ENCODE measurements at places on chromosomes 5 and 9.

- ATAC-seq = no peak
These were observed 268.9 kb upstream of the PDE4D start for GRCh38 chr5:60162441-60162840.

DNA sequence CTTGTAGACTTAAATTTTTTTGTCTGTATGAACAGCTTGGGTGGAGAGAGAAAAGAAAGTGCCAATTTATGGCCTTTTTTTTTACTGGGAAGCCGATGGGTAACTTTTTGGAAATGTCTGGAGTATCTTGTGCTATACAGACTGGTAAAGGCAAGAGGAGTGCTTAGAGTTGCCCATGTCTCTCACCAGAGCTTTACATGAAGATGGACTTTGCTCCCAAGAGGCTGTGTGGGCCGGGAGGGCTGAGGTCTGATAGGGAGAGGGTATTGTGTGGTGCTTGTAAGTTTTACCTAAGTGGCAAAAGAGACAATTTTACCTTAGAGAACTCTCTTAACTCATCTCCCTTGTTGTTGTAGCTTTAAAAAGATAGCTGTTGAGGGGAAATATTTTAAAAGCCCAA lies 203.2 kb downstream of the SEMA6A start:
- ATAC-seq = no peak

DNA sequence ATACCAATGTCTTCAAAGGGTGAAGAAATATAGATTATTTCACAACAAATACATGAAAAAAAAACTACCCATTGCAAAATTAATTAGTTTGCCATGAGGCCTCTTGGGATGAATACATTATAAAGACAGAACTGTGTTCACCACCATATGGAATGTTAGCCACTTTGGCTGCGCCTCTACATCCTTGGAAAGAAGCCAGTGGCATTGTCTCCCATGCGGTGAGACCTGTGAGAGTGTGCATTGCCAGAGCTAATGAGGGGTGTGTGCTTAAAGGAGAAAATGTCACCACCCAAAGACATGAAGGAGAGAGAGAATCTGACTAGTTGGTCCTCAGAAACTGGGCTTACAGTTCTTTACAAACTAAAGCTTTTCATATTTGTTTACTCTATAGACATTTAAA lies 110.6 kb downstream of the PLPPR1 start:
- no peak for ATAC-seq

DNA sequence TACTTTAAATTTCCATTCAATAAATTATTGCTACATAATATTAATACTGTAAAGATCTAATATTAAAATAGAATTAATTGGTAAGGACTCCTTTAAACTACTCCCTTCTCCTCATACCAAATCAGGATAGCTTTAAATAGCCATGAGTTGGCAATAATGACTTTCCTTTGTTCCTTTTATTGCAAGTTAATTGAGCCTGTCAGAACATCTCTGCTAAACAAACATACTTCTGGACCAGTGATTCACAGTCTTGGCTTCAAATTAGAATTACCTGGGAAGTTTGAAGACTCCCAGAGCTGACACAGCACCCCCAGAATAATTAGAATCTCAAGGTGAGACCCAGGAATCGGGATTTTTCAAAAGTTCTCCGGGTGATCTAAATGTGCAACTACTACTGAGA lies 18.7 kb downstream of the C5orf58 start:
- peak; percentile 52 for ATAC-seq

DNA sequence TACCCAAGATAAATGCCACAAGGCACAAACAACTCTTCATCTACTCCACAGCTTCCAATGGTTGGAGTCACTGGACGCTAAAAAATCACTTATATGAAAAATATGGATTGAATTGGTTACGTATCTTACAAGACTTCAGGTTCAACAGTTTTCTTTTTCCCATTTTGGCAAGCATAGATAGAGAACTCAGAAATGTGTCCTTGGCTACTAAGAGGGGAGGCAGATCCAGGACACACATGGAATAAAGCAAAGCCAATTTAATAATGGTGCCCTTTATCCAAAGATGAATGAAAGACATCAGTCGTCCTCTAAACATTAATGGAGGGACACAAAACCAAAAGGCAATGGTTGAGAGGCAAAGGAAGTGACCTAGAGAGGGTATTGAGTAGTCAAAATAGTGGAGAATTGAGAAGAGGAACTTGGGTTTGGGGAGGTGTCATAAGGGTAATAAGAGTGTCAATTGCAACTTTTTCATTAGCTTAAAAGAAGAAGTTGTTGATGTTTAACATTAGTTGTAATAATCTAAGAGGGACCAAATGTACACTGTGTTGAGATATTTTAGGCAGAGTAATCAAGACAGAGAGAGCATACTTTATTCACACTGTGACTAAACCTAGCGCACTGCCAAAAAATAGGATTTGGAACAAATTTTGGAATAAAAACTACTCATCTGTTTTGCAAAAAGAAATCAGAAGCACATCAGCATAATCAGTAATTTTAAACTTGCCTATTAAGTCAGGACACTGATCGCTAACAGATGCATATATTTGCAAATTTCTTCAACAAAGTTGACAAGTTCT lies 308.2 kb downstream of the ARL15 start:
- no peak for ATAC-seq

DNA sequence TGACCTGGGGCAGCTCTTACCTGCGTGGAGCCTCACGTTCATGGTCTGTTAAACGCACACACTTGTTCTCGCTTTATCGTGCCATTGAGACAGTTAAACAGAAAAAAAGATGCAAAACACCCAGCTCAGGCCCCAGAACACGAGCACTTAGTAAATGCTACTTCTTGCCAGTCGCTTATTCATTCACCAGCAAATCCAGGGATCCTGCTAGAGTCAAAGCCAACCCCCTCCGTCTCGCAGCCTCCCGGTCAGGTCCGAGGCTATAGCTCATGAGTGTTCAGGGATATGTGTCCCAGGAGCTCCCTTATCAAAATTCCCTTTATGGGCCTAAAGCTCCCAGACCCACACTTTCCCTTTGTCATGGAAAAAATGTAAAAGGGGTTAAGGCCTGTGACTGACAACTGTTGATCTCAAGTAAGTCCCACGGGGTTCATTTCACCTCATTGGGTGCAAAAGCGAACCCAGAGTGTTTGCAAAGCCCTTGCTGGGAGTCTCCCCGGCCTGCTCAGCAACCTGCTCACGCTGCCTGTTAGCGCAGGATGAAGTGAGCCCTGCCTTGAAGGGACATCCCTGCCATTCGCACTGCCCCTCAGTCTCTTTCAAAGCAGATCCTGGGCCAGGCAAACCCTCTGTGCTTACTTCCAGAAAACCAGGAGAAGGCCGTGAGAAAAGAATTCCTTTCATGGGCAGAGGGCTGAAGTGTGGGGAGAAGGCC lies 40.7 kb downstream of the HRH2 start:
- no peak for ATAC-seq

DNA sequence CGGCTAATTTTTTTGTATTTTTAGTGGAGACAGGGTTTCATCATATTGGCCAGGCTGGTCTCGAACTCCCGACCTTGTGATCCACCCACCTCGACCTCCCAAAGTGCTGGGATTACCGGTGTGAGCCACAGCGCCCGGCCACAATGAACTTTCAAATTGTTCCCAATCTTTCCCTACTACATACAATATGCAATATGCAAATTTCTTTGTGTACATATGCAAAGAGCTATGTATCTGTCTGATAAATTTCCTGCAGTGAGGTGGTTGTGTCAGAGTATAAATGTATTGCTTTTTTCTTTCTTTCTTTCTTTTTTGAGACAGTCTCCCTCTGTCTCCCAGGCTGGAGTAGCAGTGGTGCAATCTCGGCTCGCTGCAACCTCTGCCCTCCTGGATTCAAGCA lies 48.8 kb upstream of the PLPP1 start:
- ATAC-seq = no peak

GRCh38 chr5:28877050-28877449 lies 1838.7 kb upstream of the CDH9 start:
- no peak for ATAC-seq

DNA sequence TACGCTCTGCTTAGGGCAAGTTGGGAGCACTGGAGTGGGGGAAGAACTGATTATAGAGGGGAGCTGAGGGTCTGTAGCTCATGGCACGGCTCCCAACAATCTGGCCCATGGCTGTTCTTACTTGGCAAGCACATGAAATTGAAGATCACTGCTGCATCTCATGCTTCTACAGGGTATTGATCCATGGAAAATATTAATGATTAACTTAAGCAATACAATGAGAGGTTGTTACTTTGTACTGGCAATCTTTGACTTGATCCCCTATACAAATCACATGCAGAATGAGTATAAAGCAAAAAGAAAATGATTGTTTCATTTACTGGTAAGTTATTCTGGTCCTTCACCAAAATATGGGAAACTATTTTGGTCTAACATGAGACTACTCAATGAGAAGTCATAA lies 481.1 kb downstream of the PDE4D start:
- ATAC-seq = no peak

GRCh38 chr9:10387282-10387681 lies 225.5 kb downstream of the PTPRD start:
- no peak for ATAC-seq

- ATAC-seq = no peak
These were observed 334.0 kb downstream of the ARHGEF28 start for GRCh38 chr5:73960023-73960422.

DNA sequence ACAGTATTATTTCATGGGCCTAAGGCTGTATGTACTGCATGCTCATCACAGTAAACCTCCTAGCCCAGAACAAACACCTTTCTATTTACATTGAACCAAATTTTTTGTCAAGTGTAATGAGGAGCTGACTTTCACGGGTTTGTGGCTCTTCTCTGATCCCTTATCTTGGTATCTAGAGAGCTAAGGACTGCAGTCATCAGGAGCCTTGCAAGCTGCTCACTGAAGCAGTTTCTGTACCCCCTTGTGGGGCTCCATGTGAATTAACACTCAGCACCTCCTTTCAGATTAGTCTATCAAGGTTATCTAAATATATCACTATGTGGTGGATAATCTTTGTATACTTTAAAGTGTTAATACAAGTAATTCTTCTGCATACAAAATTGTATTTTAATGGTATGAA lies 108.2 kb downstream of the AUH start:
- ATAC-seq = no peak

DNA sequence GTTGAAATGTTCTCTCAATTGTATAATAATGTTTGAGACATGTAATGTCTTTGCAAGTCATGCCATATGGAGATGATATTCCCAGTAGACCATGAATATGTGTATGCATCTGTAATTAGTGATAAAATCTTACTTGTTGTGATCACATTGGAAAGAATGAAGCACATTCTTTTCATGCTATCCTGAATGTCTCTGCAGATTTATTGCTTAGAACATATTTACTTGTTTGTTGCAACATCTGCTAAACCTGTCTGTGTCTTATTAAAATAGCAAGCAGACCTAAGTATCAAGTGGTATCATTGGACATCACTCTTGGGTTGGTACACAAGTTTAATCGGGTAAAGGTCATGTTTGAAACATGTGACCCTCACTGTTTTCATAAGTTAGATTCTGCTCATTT lies 265.5 kb upstream of the CD180 start:
- no peak for ATAC-seq

DNA sequence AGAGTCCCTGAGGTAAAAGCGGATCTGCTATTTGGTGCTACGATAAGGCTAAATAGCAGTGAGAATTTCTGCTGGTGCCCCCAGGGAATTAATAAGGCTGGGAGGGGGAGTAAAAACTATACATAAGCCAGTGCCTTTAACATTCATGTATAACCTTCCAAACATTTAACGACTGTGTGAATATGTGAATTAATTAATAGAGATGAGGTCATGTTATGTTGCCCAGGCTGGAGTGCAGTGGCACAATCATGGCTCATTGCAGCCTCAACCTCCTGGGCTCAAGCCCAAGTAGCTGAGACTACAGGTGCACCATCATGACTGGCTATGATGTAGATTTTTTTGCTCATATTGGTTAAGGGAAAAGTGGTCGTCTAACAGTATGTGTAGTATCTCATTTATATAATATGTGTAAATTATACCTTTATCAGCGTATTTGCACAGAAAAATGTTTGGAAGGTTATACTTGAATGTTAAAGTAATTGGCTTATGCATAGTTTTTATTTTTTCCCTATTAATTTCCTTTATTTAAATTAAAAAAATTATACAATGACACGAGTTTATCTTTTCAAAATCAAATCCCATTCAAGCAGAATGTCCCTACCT lies 64.6 kb downstream of the EHMT1 start:
- ATAC-seq = no peak

DNA sequence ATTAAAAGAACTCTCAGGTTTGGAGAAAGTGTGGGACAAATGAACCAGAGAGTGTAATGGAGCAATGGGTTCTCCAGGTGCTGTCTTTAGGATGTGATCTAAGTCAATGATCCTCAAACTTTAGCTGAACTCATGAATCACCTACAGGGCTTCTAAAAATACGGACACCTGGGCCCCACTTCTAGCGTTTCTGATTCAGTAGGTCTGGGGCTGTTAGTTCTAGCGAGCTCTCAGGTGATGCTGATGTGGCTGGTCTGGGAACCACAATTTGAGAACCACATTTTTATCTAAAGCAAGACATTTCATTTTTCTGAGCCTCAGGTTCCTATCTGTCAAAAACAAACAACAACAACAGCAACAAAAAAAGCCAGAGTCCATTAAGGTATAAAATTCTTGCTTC lies 35.1 kb upstream of the PCA3 start:
- ATAC-seq = no peak

GRCh38 chr5:149049371-149049781 lies 13.5 kb downstream of the SH3TC2 start:
- no peak for ATAC-seq

DNA sequence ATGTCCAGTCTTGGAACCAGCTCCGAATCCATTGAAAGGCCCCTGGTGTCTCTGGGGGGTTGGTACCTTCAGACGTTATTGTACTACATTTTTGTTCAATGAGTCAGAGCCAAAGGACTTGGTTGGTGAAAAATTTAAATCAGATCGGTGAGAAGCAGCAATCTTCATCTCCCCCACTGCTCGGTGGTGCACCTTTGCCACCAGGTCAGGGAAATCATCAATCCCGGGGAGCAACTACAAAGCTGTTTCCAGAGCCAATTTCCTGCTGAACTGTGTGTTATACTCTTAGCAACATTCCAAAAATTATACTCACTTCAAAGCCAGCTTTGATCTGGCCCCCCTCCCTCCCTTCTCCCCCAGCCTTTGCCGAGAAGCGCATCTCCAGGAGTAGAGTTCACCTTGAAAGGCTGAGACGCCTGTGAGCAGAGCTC lies 375.2 kb upstream of the WWC1 start:
- ATAC-seq = no peak

GRCh38 chr5:10863763-10864383 lies 102.8 kb upstream of the DAP start:
- ATAC-seq = peak; percentile 73

- ATAC-seq = peak; percentile 15
These were observed 108.5 kb downstream of the C9orf152 start for GRCh38 chr9:110099236-110100095.

DNA sequence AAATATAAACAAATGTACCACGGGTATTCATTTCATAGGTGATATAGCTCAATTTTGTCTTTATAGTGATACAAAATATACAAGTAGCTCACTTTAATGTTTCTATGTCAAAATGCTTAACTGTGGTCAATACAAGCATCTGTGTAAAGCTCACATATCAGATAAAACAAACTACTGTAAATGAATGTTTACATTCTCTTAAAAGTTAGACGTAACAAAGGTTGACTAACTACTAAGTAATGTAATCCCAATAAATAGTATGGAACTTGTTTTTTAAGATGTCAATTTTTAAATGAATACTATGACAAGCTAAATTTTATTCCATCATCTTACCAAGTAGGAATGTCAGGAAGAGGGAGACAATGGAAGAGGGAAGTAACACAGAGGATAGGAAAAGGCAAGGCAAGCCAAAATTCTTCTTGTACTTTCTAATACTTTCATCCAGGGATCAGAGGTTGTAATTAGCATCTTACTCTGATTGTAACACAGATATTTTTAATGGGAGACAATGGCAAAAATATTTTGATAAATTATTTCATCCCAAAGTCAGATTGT lies 105.5 kb downstream of the STRBP start:
- no peak for ATAC-seq
